ENCODE measurements at places on chromosomes 1 and 21.

DNA sequence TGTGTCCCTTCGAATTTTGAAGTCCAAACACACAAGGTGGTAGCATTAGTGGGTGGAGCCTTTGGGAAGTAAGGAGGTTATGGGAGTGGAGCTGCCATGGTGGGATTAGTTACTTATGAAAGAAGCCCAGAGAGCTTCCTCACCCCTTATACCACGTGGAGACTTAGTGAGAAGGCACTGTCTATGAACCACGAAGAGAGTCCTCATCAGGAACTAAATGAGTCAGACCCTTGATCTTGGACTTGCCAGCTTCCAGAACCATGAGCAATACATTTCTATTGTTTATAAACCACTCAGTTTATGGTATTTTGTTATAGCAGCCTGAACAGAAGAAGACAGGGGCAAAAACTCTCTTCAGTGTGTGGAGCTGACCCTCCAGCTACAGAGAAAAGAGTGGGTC lies 259.3 kb upstream of the AJAP1 start:
- DNase-seq = no peak

- no peak for DNase-seq
These were observed 105.7 kb downstream of the AK5 start for GRCh38 chr1:77387553-77387952.

DNA sequence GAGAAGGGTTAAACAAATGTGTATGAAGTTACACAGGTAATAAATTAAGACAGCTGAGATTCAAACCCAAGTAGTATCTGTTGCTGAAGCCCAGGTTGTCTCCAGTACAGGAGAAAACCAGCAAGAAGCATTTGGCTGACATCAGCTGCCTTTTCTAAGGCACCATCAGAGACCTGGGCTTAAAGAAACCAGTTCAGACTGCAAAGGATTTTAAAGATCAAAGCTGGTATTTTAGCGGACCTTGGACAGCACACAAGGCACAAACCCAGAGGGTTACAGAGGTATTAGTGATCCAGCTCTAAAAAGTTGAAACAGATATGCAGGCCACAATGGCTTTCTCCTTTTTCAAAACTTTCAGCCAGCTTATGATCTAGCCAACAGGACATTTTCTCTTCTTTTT lies 23.4 kb downstream of the BEND5 start:
- no peak for DNase-seq

DNA sequence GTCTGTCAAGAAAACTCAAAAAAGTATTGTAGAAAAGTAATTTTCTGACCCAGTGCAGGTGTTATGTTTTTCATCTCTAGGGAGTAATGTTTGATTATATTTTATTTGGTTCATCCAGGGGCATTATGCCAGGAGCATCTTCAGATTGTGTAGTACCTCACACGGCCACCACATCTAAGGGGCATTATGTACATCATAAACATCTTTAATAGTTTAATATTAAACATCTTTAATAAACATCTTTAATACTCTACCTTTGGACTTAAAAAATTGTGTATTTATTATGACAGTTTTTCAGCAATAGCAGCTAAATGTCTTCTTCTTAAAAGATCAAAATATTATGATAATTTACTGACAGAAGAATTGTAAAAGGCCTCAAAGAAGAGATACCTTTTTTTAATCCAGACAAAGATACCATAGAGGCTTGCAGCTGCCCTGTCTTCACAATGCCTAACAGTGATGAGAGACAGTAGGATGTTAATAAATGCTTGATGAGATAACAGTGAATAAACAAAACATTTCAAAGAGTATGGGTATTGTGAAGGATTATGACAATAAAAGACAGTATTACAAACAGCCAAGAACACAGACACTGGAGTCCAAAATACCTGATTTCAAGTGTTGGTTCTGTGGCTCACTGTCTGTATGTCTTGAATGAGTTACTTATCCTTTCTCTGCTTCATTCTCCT lies 240.9 kb upstream of the ADGRL2 start:
- no peak for DNase-seq

- no peak for DNase-seq
These were observed 531.6 kb downstream of the PTPRU start for GRCh38 chr1:29767769-29768425.

GRCh38 chr1:119220991-119221390 lies 80.5 kb upstream of the WARS2 start:
- DNase-seq = no peak

GRCh38 chr1:163410073-163410999 lies 88.6 kb downstream of the NUF2 start:
- DNase-seq = peak; percentile 22

DNA sequence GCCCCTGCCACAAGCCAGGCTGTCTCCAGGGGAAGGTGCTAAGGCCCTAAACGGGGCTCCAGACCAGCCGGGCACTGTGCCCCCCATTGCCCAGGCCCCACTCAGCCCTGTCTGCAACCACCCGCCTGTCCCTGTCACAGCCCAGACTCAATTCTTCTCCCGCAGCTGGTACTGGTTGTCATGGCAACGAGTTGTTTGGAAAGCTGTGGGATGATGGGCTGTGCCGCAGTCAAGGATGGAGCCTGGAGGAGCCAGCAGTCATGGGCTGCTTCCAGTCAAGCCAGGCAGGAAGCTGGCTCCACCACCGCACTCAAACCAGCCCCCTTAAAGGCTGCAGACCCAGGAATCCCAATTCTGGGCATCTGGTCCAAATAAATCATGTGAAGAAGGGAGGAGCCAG lies 4.2 kb downstream of the SPOCD1 start:
- DNase-seq = no peak

GRCh38 chr1:46611691-46612221 lies 4.9 kb downstream of the MOB3C start:
- no peak for DNase-seq

DNA sequence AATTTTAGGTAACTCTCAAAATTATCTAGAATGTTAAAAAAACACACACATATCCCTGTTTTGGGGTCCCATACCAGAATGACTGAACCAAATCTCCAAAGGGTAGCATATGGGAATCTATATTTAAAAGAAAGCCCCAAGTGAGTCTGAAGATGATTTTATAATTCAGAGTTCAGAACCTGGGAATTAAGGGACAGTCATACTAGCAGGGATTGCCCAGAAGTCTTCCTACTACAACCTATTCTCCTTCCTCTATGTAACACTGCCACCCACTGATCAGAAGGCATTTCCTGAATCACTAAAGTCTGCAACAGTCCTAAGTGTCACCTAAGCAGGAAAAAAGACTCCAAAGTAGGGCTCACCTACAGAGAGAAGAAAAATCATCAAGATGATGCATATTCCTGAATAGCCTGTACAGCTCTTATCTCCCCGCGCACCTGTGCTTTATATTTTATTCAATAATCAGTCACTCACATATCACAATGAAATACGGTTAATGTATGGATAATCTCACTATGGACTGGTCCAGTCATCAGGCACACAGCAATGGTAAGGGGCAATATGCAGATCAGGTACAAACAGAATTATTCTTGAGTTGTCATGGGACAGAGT lies 4.9 kb downstream of the RGS1 start:
- peak; percentile 47 for DNase-seq

- DNase-seq = peak; percentile 92
These were observed 30.4 kb downstream of the APP start for GRCh38 chr21:26140164-26140579.

GRCh38 chr1:15667362-15667761 lies 16.8 kb upstream of the PLEKHM2 start:
- DNase-seq = no peak

GRCh38 chr1:55588309-55588708 lies 373.1 kb upstream of the USP24 start:
- no peak for DNase-seq

DNA sequence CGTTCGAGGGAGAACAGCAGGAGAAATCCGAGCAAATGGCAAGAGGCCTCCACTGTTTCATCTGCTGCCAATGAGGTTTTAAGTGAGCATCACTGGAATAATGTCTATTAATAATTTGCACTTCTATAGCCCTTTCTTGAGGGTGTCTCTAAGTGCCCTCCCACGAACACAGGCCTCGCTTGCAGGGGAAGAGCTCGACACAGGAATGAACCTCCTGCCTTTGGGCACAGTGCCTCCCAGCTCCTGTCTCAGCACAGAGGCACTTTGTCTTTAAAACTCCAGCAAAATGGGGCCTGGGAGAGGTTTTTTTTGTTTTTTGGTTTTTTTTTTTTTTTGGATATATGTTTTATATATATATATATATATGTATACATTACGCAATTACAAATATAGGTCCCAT lies 56.6 kb downstream of the OLIG1 start:
- DNase-seq = no peak

GRCh38 chr1:101100674-101101073 lies 75.1 kb upstream of the DPH5 start:
- no peak for DNase-seq

GRCh38 chr1:19339214-19339861 lies 27.2 kb downstream of the SLC66A1 start:
- DNase-seq = no peak

DNA sequence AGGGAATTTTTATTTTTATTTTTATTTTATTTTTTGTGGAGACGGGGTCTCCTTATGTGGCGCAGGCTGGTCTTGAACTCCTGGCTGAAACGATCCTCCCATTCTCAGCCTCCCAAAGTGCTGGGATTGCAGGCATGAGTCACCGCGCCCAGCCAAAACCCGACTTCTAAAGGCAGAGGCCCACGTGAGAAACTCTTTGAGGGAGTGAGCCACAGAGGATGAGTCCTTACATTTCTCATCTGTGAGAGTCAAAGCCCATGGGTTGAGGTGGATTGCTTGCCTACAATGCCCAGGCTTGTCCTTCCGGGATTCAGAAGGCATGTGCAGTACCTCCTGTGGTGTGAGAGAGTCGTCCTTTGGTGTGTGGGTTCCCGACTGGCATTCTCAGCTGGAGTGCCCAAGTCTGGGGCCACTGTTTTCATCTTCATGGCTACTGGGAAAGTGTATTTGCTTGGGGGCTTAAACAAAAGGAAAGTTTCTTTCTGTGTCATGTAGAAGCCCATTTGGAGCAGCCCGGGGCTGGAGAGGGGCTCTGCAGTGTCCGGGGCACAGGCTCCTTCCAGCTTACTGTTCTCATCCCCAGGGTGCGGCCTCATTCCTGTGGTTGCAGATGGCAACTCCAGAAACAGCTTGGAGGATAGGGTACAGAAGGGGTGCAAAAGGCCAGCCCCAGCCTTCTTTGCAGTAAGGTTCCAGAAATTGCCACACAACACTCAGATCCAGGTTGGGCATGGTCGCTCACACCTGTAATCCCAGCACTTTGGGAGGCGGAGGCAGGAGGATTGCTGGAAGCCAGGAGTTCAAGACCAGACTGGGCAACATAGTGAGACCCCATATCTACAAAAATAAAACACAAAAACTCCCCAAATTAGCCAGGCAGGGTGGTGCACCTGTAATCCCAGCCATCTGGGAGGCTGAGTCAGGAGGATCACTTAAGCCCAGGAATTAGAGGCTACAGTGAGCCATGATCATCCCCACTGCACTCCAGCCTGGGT lies 29.4 kb upstream of the CSF3R start:
- no peak for DNase-seq

DNA sequence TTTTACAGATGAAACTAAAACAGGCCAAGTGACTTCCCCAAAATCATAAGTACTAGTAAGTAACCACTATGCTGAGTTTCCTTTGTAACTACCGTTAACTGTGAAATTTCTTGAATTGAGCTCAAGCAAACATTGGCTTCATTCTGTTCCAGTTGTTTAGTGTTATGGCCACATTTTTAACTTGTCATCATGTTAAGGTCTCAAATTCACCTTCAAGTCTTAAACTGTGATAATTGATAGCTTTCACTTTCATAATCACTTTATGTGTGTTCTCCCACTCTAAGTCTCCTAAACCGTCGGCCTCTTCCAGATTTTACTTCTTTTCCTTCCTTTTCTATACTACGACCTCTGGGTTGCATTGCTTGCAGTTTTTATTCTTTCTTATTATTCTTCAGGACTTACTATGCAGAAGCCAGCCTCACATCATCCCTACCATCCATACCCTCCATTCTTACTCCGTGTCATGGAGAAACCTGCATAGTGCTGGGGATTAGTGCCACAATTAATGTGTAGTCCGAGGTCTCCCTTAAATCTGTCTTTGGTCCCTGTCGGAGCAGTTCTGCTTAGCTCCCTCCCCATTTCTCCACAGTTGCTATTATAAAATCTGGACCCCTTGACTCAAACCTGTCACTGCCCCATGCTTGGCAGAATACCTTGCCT lies 5.8 kb downstream of the KIF1B start:
- no peak for DNase-seq

GRCh38 chr1:106814418-106814817 lies 242.1 kb upstream of the PRMT6 start:
- no peak for DNase-seq
